ENCODE measurements at places on chromosomes 1 and 21. TPM values are rescaled to one million over a fixed set of nuclear protein-coding genes. Genes with fewer than 3 reads are reported as not detected.

The ADAM30 gene
- not detected for total RNA-seq

The NTRK1 gene
- total RNA-seq, result 1.2 TPM

The PCP4L1 gene
- not detected for total RNA-seq

The TXNIP gene
- 129 TPM for total RNA-seq

The NUF2 gene
- 15.4 TPM for total RNA-seq

The ANP32E gene
- total RNA-seq, result 56.6 TPM

The AIRE gene
- total RNA-seq, result 0.23 TPM

The REN gene
- 0.29 TPM for total RNA-seq

The SLAMF9 gene
- total RNA-seq, result not detected

The PAQR6 gene
- total RNA-seq, result 30.1 TPM

The TSSK3 gene
- 6.6 TPM for total RNA-seq

The C1orf115 gene
- total RNA-seq, result 1.8 TPM

The ZNF670 gene
- total RNA-seq, result 7.4 TPM

The TDRD10 gene
- 0.31 TPM for total RNA-seq

The TENT5C gene
- total RNA-seq, result 0.23 TPM

The RAB3GAP2 gene
- 50.6 TPM for total RNA-seq

The TLR5 gene
- 3.8 TPM for total RNA-seq

The CRNN gene
- total RNA-seq, result not detected

The NPHS2 gene
- total RNA-seq, result not detected

The GBP4 gene
- total RNA-seq, result 4.8 TPM

The KRTAP20-4 gene
- not detected for total RNA-seq

The NBPF4 gene
- not detected for total RNA-seq

The ST6GALNAC5 gene
- 18.6 TPM for total RNA-seq

The GPR25 gene
- total RNA-seq, result not detected
